ENCODE measurements at places on chromosomes 16 and 17.

DNA sequence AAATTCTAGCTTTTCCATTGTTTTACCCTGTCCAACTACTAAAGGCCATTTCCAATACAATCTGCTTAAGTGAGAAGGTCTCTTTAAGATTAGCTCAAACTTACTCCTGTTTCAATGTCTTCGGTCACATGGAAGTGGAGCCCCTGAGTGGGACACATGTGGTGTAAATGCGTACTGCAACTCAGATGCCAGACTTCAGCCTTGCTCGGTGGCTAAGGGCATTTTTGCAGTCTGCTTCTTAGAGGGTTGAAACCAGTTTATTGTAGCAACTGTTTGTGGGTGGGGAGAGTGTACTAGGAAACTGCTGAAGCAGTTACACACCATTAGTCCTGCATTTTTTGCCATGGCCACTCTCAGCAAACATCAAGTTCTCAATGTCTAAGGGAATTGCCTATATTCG lies 140.6 kb downstream of the PARN start:
- DNase-seq = no peak

- DNase-seq = peak; percentile 63
Observed at GRCh38 chr17:58112970-58113631, 29.9 kb downstream of the DYNLL2 start.

DNA sequence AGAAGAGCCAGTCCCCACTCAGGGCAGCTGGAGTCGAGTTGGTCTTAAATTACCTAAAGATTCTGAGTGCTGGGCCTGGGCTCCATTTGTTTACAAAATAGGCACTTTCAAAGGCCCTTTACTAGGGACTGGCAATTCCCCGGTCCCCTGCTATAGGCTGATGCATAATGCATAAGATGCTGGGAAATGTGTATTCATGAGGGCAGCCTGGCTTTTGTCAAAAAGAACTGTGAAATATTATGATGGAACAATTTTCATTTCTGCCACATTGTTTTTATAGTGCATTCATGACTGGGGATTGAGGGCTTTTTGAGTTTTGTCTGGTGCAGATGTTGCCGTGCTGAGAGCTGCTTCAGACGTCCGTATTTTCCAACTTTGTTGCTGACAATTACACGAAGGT lies 617.0 kb upstream of the CDH5 start:
- no peak for DNase-seq

- no peak for DNase-seq
Observed at GRCh38 chr16:50351116-50351515, 17.7 kb downstream of the BRD7 start.

DNA sequence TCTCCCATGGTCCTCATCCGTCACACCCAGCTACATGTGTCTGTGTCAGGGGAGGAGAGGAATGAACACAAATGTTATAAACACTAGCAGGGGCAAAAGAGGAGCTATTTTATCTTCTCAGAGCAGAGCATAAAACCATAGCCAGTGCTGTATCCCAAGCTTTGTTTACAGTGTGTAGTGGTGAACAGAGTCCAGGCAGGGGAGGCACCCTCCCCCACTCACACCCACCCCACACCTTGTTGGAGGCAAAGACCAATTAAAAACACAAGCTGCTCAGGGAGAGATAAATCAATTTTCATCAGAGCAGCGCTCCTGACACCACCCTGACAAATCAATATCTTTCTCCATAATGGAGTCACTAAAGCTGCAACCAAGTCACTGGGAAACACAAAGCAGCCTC lies 132.6 kb upstream of the CCL2 start:
- no peak for DNase-seq
